ENCODE measurements at places on chromosomes 11 and 22.

- DNase-seq = no peak
Measured at GRCh38 chr11:65427691-65428577, 5.3 kb downstream of the NEAT1 start.

DNA sequence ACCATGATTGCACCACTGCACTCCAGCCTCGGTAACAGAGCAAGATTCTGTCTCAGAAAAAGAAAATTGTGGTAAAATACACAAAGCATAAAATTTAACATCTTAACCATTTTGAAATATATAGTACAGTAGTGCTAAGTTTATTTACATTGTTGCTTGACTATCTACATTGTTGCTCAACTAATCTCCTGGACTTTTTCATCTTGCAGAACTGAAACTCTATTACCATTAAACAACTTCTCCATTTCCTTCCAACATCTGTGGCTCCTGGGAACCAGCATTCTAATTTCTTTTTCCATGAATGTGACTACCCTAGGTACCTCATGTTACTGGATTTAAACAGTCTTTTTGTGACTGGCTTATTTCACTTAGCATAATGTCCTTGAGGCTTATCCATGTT is 13.5 kb upstream of the VWA5A start:
- DNase-seq = no peak

- no peak for DNase-seq
Measured at GRCh38 chr11:69097263-69097662, 48.5 kb downstream of the TPCN2 start.

DNA sequence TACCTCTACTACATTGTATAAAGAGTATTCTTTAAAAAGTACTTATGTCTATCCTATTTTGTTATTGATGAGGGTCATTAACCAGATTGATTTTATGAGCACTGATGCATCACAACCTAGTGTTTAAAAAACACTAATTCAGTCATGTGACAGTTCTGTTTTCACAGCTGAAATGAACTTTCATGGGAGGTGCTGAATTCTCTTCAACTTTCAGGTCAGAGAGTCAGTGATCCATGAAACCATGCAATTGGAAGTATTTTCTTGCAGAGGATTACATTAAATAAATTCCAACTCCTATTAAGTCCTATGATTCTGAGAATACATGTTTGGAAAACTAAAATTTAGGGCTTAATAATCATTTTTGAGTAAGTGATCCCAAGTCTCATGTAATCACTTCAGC is 889.4 kb downstream of the KCNA4 start:
- DNase-seq = no peak

- DNase-seq = no peak
Measured at GRCh38 chr11:100878474-100878873, 191.4 kb downstream of the ARHGAP42 start.

GRCh38 chr22:17955590-17956379 is 68.6 kb downstream of the MICAL3 start:
- DNase-seq = no peak

GRCh38 chr11:57971272-57972012 is 52.2 kb upstream of the OR9Q1 start:
- no peak for DNase-seq

- DNase-seq = no peak
Measured at GRCh38 chr11:1731451-1732059, 18.8 kb downstream of the IFITM10 start.

- DNase-seq = no peak
Measured at GRCh38 chr11:77309401-77310085, 8.1 kb upstream of the GDPD4 start.

GRCh38 chr11:44104481-44105294 is 9.2 kb downstream of the EXT2 start:
- DNase-seq = no peak

Measured in NCI-H2029 (cell line).